Right lung (tissue), 10 donors: ENCODE measurements at places on chromosomes 16 and 17.

DNA sequence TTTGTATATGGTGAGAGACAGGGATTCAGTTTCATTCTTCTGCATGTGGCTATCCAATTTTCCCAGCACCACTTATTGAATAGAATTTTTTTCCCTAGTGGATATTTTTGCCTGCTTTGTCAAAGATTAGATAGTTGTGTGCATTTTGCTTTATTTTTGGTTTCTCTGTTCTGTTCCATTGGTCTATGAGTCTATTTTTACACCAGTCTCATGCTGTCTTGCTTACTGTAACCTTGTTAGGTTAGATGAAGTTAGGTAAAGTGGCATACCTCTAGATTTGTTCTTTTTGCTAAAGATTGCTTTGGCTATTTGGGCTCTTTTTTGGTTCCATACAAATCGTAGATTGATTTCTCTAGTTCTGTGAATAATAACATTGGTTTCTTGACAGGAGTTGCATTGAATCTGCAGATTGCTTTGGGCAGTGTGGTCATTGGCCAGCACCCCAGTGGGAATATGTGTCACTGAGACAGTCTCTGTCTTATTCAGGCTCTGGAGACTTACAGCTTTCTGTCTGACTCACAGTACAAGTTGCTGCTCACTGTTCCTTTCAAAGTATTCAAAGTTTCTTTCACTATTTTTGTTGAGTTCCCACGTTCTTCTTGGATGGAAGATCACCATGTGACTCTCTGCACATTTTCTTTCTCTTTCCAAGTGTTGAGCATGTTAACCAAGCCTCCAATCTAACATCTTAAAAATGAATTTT, 709.1 kb downstream of the CDH11 start:
- no peak for DNase-seq

- no peak for DNase-seq
Observed at GRCh38 chr17:46120537-46120936, 72.7 kb downstream of the KANSL1 start.

DNA sequence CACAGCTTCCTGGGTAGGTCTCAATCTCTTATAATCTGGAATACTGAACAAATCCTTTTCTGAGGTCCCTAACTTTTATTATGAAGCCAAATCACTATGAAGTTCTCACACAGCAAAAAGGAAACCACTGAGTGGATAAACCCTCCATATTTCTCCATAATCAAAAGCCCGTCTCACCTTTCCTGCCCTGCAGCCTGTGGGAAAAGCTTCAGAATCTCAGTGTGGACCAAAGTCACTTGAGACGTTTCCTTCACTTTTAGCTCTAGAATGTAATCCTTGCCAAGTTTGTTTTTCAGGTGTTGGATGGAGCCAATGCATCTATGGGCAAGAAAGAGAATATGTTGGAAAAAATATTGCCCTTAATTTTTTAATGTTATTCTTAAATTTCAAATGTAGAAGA, 22.0 kb upstream of the ABCA9 start:
- DNase-seq: no peak

DNA sequence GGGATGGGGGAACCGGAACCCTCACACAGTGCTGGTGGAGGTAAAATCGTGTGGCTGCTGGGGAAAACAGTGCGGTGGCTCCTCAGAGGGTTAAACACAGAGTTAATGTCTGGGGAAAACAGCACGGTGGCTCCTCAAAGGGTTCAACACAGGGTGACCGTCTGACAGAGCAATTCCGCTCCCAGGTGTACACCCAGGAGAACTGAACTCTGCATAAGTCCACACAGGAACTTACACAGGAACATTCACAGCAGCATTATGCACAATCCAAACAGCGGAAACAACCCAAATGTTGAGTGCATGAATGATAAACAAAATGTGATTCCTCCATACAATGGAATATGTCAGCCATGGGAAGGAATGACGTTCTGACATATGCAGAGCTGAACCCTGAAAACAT, 51.4 kb downstream of the CCDC57 start:
- no peak for DNase-seq

DNA sequence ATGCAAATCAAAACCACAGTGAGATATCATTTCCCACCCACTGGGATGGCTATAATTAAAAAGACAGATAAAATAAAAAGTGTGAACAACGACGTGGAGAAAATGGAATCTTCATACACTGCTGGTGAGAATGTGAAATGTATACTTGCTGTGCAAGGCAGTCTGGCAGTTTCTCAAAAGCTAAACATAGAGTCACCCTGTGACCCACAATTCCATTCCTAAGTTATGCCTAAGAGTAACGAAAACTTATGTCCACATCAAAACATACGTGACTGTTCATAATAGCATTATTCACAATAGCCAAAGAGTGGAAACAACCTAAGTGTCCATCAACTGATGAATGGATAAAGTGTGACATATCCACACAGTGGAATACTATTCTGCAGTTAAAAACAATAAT, 38.1 kb upstream of the VPS4A start:
- no peak for DNase-seq

GRCh38 chr16:28303132-28303531, 10.8 kb downstream of the SBK1 start:
- no peak for DNase-seq

DNA sequence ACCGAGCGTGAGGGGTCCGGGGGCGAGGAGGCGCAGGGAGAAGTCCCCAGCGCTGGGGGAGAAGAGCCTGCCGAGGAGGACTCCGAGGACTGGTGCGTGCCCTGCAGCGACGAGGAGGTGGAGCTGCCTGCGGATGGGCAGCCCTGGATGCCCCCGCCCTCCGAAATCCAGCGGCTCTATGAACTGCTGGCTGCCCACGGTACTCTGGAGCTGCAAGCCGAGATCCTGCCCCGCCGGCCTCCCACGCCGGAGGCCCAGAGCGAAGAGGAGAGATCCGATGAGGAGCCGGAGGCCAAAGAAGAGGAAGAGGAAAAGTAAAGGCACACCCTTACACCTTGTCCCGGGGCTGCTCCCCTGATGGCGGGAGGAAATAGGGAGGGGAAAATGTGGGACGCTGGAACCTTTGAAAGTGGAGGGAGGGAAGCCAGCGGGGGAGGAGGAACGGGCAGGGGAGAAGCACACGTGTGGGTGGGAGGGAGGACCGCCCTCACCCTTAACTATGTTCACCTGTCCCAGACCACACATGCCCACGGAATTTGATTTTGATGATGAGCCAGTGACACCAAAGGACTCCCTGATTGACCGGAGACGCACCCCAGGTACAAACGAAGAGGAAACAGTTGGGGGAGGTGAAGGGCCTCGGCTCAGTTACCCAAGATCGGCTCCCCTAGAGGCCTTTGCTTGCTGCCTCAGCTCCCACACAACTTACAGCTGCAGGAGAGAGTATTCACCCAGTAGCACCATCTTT, 916 bp downstream of the PAGR1 start:
- no peak for DNase-seq

- DNase-seq: no peak
Observed at GRCh38 chr16:19218581-19218980, 50.5 kb downstream of the SYT17 start.

DNA sequence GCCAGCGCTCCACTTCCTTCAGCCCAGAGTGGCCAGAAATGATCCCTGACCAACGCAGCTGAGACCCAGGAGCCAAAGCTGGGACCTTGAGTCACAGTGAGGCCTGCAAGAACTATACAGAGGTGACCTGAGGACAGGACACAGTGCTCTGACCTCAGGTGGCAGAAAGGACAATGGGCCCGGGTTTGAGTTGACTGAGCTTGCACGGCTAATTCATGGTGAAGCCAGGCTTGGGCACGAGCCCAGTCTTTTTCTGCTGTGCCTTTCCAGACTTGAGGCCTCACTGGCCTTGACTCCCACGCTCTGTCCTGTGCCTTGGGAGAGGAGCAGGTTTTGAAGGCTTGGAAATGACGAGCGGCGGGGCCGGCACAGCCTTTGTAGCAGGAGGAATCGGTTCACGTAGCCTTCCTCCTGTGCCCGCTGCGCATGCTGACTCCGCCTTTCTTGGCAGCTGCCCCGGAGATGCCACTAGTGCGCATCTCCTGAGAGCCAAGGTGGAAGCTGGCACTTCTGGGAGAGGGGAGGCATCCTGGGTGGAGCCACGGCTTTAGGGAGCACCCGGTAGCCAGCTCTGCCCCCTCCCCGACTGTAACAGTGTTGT, 34.9 kb downstream of the NDEL1 start:
- DNase-seq: no peak

- DNase-seq: no peak
Observed at GRCh38 chr17:81246679-81247338, 7.7 kb downstream of the NDUFAF8 start.

DNA sequence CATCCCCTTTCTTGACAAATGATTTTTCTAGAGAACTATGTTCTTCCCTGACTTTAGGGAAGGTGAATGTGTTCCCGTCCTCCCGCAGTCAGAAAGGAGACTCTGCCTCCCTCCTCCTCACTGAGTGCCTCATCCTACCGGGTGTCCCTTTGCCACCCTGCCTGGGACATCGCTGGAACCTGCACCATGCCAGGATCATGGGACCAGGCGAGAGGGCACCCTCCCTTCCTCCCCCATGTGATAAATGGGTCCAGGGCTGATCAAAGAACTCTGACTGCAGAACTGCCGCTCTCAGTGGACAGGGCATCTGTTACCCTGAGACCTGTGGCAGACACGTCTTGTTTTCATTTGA, 7.4 kb downstream of the NAT9 start:
- DNase-seq: no peak

- no peak for DNase-seq
Observed at GRCh38 chr16:85612191-85612800, 826 bp upstream of the GSE1 start.

- DNase-seq: no peak
Observed at GRCh38 chr16:83045790-83046189, 419.0 kb downstream of the CDH13 start.

- no peak for DNase-seq
Observed at GRCh38 chr16:24741862-24742261, 12.4 kb downstream of the TNRC6A start.

- DNase-seq: no peak
Observed at GRCh38 chr17:67212714-67213417, 32.1 kb downstream of the HELZ start.

- no peak for DNase-seq
Observed at GRCh38 chr17:64174686-64175456, 44.9 kb upstream of the ERN1 start.

DNA sequence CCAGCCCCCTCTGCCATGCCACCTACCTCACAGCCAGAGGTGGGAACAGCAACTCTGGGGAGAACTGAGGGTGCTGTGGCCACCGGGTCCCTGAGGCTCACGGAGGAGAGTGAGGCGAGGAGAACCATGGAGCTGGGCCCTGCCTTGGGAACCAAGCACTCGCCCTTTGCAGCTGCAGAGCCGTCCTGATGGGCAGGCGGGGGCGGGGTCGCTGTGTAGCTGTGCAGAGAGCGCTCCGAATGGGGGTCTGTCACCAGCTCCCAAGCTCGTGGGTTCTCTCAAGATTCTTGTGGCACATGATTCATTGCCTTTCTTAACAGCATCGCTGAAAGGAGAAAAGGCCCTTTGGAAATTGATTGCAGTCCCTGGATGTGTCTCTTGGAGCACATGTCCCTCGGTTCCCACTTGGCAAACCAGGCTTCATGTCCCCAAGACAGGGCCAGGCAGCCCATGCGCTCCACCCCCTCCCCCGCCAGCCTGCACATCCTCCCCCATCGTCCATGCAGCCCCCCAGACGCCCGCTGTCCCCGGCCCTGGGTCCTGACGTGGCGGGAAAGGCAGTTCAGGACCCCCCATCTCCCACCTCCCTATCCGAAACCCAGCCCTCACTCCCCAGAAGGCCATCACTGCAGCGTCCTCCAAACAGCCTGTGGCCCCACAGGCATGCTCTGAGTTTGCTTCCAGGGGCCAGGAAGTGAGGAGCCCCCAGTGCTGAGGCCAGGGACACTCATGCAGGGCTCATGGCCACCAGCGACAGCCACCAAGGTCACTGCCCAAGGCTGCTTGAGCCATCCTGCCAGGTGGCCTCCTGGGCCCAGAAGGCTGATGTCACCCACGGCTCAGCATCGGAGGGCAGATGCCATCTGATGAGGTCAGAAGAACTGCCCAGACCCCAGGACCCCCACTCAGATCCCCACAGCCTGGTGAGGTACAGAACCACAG, 20.6 kb upstream of the CHMP6 start:
- no peak for DNase-seq

DNA sequence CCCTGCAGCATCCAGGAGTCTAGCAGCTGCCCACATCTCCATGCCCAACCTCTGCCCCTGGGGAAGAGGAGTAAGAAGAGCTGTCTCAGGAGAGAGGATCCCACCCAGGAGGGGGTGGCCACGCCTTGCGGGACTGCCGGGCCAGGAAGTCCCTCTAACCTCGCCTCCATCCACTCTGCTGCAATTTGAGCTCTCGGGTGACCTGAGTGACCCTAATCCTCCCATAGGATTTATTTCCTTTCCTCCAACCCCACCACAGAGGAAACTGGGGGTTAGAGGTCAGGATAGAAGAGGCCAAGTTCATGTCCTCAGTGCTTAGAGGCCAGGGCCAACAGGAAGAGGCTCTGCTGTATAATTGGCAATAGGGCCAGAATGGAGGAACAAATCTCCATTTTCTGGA, 22.6 kb upstream of the NGFR start:
- DNase-seq: no peak

- peak; percentile 64 for DNase-seq
Observed at GRCh38 chr16:24516900-24517669, 22.3 kb upstream of the RBBP6 start.

DNA sequence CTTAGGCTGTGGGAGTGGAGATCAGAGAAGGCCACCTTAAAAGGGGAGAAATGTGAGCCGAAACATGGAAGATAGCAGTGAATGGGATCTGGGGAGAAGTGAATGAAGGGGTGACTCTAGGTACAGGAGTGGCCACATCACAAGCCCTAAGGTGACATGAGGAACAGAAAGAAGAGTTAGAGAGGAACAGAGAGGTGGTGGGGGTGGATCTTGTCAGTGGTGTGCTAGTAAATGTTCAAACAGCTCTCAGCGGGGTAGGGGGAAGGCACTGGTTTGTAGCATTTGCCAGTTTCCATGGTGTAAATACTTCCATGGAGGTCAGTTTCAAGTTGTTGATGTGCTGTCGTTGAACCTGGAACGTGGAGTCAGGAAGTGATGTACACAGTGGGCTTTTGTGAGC, 90.8 kb downstream of the SDR42E1 start:
- no peak for DNase-seq

- no peak for DNase-seq
Observed at GRCh38 chr16:66746048-66746447, 5.4 kb downstream of the DYNC1LI2 start.

- DNase-seq: no peak
Observed at GRCh38 chr17:2380950-2381649, 19.8 kb downstream of the MNT start.

- DNase-seq: peak; percentile 61
Observed at GRCh38 chr16:88194397-88195268, 188.1 kb upstream of the ZNF469 start.
